ENCODE measurements at places on chromosomes 6 and 20.

DNA sequence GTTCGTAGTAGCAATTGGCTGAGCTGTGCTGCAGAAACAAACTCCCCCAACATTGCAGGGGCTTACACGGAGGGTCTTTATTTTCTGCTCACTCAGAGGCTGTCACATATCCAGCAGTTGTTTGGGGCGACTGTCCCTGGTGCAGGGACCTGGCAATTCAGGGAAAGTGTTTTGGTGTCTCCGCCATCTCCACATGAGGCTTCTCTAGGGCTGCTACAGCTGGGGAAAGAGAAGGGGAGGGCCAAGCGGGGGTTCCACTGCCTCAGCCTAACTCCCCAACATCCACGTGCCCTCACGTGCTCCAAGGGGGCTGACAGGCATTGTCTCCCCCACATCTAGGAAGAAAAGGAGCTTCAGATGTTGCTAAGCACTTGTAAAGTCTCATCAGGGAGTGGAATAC lies 61.3 kb upstream of the NXT1 start:
- DNase-seq, result no peak

DNA sequence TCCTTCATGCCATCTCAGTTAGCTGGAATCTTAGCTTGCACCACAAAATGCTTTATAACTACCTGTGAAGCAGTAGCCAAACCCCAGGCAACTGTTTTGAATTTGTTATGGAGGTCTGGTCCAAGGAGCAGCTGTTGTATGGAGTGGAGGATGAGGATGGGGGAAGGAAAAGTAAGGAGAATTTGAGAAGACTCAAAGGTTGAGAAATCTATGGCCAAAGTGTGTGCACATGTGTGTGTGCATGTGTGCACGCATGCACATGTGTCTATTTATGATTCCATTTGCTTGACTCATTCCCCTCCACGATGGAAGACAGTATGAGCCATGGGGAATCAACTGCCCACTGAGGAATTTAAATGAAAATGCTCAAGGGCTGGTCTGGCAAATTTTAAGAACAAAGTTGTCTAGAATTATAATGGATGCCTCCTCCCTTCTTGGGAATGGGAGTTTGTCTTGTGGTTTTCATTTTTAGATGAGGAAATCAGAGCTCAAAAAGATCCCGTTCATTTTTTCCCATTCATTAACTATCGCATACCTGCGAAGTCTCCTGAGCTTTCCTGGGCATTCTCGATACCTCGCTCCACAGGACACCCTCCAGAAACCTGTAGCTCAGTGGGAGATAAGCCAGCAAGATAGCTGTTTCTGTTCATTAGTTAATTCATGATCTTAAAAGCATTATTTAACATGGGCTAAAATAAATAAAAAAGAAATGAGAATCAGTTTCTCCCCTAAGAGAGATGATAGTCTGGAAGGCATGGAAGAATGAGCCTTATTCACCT lies 152.3 kb upstream of the NEDD9 start:
- peak; percentile 46 for DNase-seq

DNA sequence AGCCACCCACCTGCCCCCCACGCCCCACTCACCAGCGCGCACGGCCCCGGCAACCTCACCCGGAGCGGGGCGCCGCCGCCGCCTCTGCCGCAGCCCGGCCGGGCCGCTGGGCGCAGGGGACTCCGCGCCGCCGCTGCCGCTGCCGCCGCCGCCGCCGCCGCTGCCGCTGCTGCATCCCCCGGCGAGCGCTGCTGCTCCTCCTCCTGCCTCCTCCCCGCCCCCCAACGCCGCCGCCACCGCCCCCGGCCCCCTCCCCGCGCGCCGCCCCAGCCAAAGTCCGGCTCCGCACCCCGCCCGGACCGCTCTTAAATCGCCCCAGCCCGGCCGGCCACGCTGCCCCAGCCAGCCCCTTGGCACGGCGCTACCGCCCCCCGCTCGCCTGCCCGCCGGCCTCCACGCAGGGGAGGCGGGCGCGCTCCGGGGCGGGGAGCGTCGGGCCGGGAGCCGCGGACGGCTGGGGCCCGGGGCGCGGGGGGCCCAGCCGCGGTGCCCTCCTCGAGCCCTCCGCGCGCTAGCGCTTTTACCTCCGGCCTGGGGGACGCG lies at the start of gene SULF2:
SULF2 (minus strand) TSS at position 171 of the 543 bp plus-strand sequence. CDS start 28,118 bp downstream, outside the sequence.
- peak; percentile 19 for DNase-seq

DNA sequence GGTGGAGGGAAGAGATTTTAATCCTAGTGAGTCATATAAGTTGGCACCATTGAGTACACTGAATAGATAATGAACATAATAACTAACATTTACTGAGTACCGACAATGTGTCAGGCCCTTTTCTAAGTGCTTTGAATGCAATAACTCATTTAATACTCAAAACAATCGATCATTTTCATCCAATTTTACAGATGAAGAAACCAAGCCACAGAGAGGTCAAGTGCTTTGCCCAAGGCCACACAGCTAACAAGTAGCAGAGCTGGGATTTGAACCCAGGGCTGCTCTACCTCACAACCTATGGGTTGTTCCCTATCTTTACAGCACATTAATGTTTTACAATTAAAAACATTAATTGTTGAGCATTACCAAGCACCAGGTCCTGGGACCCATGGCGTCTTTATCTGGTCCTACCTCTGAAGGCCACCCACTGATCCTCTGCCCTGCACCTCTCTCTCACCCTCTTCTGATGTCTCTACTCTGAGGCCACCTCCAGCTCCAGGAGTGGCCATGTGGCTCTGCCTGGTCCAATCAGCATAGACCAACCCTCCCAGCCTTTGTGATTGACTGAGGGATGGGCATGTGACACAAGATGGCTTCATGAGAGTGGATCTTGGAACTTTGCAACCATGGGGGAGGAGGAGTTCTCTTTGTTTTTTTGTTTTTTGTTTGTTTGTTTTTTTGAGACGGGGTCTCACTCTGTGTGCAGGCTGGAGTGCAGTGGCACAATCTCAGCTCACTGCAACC lies 83.9 kb downstream of the KCNB1 start:
- no peak for DNase-seq

DNA sequence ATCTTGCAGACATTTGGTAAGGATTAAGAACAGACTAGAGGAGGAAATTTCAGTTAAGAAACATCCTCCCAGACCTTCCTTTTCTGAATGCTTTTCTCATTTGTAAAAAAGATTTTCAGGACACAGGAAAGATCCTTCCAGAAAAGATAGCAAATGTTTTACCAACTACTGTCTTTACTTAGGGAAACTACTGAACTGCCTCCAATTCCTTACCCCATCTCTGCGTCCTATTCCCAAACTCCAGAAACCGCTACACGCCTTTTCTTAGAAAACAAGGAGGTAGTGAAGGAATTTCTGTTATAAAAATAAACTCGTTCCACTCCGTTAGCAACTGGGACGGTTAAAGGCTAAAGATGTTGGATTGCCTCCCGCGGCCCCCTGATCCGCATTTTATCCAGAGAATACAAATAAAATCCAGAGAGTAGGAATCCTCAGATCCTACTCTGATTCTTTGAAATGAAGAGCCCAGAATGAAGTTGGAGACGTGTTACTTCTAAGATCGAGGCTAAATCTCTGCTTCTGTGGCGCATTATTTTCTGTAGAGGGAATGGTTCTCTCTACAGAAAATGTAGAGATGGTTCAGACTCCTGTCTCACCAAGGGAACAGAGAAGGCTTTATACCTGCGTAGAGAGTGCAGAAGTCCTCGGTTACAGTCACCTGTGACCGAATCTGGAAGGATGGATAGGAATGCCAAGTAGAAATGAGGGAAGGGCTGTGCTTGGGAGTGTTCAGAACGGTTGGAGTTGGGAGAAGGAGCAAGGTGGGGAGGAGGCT lies 133.0 kb downstream of the GPX5 start:
- peak; percentile 7 for DNase-seq

DNA sequence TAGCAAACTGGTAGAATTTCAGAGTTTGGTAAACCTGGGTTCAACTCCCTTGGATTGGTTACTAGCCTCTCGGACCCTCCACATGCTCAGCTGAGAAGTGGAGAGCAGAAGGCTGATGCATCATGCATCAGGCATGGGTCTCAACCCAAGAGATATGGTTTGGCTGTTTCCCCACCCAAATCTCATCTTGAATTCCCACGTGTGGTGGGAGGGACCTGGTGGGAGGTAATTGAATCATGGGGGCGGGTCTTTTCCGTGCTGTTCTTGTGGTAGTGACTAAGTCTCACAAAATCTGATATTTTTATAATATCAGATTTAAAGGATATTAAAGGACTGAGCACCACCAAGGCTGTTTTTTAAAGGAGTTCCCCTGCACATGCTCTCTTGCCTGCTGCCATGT lies 75.1 kb downstream of the PPP1R3G start:
- no peak for DNase-seq

- DNase-seq, result no peak
Measured at GRCh38 chr6:111976139-111976538, 77.8 kb upstream of the CCN6 start.

DNA sequence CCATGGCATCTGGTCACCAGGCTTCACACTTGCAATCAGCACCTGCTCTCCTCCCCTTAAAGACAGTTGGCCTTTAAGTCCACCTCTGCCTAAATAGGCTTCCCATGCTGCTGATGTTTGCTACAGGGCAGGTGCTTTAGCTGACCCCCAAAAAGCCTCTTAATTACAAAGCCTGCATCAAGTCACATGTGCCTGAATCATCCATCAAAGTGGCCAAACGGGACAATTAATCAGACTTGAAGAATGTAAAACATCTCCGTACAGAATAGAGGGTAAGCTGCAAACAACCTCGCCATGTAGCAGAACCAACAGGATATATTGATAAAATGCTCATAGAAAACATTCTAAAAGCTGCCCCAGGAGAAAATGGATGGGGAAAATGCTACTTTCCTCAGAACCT lies 7.4 kb downstream of the LY86 start:
- DNase-seq, result no peak

DNA sequence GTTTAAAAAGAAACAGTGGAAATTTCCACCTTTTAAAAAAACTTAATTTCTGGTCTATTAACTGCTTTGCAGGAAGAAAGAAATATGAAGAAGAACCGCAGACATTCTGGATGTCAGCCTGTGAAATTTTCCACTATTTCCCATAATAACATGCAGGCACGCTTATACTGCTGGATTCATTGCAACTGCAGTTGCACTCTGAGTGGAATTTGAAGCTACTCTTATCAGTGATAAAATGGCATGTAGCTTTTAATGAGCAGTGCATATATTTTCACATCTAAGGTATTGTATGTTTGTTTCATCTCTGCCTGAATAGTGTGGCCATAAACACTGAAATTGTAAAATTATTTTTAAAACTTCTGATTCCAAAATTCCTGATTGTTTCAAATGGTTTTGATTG lies 28.2 kb downstream of the NCOA3 start:
- no peak for DNase-seq

All from foreskin fibroblast (primary cell).